ENCODE measurements at places on chromosomes 12 and 14. TPM values are rescaled to one million over a fixed set of nuclear protein-coding genes. Genes with fewer than 3 reads are reported as not detected.

The PTPRQ gene
- total RNA-seq = 9.8 TPM

GRCh38 chr12:97524812-97525211 is 62.2 kb downstream of the RMST start:
- no peak for DNase-seq

GRCh38 chr14:52202151-52202550 is 65.3 kb upstream of the PTGDR start:
- no peak for DNase-seq

DNA sequence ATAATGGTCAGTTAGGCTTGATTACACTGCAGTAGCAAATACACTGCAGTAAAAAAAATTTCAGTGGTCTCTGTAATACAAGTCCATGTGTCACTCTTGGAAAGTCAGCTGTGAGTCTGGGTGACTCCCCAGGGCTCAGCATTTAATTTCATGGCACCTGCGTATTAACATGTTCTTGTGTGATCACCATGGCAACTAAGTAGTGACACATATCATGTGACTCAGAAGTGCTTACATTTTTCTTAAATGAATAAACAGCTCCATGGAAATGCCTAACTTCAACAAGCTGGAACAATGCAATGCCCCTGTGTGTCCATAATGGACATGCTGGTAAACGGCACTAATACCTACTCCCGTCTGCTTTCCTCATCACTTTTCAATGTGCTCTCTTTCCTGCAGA is 88.5 kb upstream of the ANO4 start:
- no peak for DNase-seq

The DHRS2 gene
- total RNA-seq = 0.61 TPM

GRCh38 chr14:103854822-103855733 is 7.7 kb upstream of the PPP1R13B start:
- DNase-seq = peak; percentile 85

- no peak for DNase-seq
These were observed 780 bp upstream of the MYO1H start for GRCh38 chr12:109346920-109347319.

DNA sequence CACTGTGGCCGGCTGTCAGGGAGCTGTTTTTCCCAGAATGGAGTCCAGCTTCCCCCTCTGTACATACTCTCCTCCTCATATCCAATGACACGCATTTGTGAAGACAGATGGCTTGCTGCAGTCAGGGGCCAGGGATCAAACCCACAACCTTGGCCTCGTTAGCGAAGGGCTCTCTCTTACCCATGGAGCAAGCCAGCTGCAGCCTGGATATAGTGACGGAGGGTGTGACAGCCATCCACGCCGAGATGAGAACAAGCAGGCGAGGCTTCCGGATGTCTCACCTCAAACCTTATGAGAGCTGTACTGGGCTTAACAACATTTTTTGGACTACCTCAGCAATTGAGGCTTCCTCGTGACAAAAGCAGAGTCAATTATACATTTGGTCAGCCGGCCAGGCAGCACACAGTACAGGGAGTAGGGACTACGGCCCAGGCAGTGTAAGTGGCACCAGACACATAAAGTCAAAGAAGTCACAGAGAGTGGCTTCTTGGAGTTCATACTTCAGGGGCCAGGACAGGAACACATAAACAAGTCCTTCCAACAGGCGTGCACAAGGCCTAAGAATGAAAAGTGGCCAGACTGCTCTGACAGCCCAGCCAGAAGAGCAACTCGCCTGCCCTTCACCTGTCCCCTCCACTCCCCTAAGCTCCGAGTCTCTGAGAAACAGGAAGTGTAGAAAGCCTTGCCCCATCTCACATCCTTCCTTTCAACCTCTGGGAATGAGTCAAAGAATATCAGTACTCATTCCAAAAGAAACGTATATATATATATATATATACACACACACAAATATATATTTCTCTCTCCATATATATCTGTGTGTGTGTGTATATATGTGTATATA is 115.1 kb downstream of the TTC7B start:
- DNase-seq = no peak

GRCh38 chr12:68203460-68203875 is 22.1 kb downstream of the IL26 start:
- no peak for DNase-seq

The MFAP5 gene
- total RNA-seq = 2.8 TPM

GRCh38 chr14:99896361-99896760 is 103.1 kb downstream of the EML1 start:
- no peak for DNase-seq

The C3AR1 gene
- 45.0 TPM for total RNA-seq
